ENCODE measurements at places on chromosomes 11 and 22. TPM values are rescaled to one million over a fixed set of nuclear protein-coding genes. Genes with fewer than 3 reads are reported as not detected.
A peak's percentile ranks its signal among the peaks of the same experiment; 100 is the strongest.

- DNase-seq = no peak
These were observed 875.2 kb downstream of the BRD1 start for GRCh38 chr22:48952256-48953102.

- no peak for DNase-seq
These were observed 1.8 kb downstream of the PANX1 start for GRCh38 chr11:94130298-94131046.

PHOX2A gene
- total RNA-seq = not detected

GRCh38 chr11:116396331-116396730 lies 376.5 kb downstream of the BUD13 start:
- DNase-seq = no peak

GRCh38 chr11:81174646-81175330 lies 1558.9 kb downstream of the FAM181B start:
- no peak for DNase-seq

GRCh38 chr22:42692239-42693054 lies 28.2 kb downstream of the A4GALT start:
- DNase-seq = no peak

GRCh38 chr11:117511931-117512539 lies 184.4 kb downstream of the CEP164 start:
- DNase-seq = no peak

- no peak for DNase-seq
These were observed 24.9 kb downstream of the SLC43A1 start for GRCh38 chr11:57490456-57491248.

- no peak for DNase-seq
These were observed 1.3 kb upstream of the SCARF2 start for GRCh38 chr22:20438678-20439492.

GRCh38 chr11:24842308-24842707 lies 345.5 kb downstream of the LUZP2 start:
- DNase-seq = no peak

DNA sequence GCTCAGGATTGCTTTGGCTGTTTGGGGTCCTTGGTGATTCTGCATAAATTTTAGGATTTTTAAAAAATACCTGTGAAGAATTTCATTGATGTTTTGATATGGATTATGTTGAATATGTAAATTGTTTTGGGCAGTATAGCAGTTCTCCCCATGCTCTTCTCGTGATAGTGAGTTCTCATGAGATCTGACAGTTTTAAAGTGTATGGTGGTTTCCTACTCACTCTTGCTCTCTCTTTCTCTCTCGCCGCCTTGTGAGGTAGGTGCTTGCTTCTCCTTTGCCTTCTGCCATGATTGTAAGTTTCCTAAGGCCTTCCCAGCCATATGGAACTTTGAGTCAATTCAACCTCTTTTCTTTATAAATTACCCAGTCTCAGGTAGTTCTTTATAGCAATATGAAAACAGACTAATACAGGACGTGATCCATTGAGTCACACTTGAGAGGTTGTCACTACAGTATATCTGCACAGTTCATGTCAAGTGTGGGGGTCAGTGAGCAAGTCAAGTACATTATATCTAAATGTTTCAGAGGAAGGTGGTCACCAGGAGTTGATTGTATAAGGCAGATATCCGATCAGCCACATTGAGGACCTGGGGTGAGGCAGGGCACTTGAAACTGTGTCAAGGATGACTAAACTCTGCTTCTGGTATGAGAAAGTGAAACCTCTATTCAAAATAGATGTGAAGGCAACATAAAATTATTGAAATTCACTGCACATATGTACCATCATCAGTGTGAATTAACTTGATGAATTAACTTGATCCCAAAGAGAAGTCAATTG lies 70.7 kb upstream of the CCDC179 start:
- peak; percentile 10 for DNase-seq

GRCh38 chr11:66143264-66143566 lies 73.1 kb downstream of the PACS1 start:
- DNase-seq = no peak

FOSL1 gene
- 24.5 TPM for total RNA-seq

OR8D4 gene
- total RNA-seq = not detected

VWCE gene
- 4.0 TPM for total RNA-seq

SYT13 gene
- total RNA-seq = under 0.01 TPM

TRIM66 gene
- total RNA-seq = 11.8 TPM

GRCh38 chr11:62401356-62401755 lies 17.5 kb upstream of the SCGB1A1 start:
- DNase-seq = no peak

- no peak for DNase-seq
These were observed 26.6 kb downstream of the P2RY2 start for GRCh38 chr11:73244589-73245240.

DNA sequence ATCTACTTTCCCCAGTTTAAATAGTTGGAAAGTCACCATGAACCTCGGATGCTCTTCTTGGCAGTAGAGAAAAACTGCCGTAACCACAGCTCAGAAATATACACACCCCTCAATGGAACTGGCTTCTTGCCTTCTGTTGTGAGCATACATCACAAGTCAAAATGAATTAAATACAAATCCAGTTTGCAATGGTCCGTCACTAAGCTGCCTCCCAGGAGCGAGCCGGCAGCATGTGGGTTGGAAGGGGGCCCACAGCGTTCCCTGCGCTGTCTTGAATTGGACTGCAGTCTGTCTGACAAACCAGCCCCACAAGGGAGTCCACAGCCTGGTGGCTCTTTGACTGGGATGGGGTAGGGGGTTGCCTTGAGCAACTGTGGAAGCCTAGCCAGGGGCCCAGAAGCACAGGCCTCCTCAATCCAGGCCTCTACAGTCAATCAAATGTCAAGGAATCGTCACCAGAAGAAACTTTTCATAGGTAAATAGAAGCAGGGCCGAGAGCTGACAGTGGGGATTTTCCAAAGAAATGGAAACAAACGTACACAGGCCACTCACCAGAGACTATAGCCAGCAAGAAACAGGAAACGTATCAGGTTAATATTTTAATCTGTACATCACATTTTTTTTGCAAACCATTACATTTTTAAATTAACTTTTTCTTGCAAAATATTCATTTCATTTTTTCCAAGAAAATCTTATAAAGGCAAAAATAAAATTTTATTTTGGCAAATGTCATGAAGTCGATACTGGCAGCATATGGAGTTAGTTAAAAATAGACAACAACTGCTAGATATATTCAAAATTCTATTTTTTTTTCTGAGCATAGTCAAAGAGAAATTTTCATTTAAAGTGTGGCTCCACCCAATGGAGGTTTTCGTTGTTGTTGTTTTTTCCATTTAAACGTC lies 38.5 kb downstream of the C11orf58 start:
- no peak for DNase-seq

MCM5 gene
- total RNA-seq = 192 TPM

- DNase-seq = no peak
These were observed 14.9 kb downstream of the GAS2 start for GRCh38 chr11:22681281-22681812.

DNA sequence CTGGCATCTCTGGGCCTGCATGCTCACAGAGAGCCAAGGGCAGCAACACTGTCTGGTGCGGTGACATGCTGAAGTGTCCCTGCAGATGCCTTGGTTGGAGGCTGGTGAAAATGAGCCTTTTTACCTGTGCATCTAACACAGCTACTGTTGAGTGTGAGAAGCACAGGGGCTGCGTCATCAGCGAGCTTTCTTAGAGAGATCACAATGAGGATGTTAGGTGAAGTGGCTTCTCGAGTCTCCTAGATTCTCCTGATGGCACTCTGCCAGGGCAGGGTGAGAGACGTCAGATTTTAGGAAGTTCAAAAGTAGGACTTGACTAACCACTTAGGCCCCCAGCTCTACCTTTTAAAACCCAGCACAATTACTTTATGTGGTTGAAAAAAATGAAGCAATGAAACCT lies 3.6 kb upstream of the SLC15A3 start:
- peak; percentile 38 for DNase-seq

GRCh38 chr11:66996609-66997273 lies 21.6 kb downstream of the C11orf86 start:
- DNase-seq = no peak

DNA sequence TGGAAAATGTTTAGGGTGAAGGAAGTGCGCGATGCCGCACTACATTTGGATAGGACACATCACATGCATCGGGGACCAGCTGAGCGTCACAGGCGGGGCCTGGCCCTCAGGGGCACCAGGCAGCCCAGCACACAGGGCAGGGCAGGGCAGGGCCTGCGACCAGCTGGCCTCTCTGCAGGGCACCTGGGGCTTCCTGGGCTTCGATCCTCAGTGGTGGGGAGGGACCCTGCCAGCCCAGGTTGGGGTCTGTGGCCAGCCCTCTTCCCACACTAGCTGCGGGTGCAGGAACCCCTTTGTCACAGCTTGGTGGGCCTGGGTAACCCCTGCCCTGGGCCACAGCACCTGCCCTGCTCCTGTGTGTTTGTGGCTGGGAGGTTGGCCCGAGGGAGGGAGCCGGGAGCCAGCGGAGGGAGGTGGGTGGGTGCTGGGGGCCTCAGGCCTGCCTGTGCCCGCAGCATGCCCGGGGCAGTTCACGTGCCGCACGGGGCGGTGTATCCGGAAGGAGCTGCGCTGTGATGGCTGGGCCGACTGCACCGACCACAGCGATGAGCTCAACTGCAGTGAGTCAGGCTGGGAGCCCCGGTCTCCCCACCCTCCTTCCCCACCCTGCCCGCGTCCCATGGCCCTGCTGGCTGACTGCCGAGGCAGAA lies 37.9 kb downstream of the ST14 start:
- no peak for DNase-seq

SMC1B gene
- not detected for total RNA-seq

GRCh38 chr11:127443297-127443696 lies 442.7 kb upstream of the KIRREL3 start:
- DNase-seq = no peak

GRCh38 chr22:38462960-38463784 lies 4.7 kb upstream of the KDELR3 start:
- no peak for DNase-seq

GRCh38 chr11:110565357-110566336 lies 135.9 kb downstream of the FDX1 start:
- DNase-seq = no peak

APOBEC3G gene
- 38.8 TPM for total RNA-seq

GRCh38 chr11:9143721-9144120 lies 52.3 kb upstream of the SCUBE2 start:
- no peak for DNase-seq

A4GALT gene
- total RNA-seq = 0.54 TPM

DNA sequence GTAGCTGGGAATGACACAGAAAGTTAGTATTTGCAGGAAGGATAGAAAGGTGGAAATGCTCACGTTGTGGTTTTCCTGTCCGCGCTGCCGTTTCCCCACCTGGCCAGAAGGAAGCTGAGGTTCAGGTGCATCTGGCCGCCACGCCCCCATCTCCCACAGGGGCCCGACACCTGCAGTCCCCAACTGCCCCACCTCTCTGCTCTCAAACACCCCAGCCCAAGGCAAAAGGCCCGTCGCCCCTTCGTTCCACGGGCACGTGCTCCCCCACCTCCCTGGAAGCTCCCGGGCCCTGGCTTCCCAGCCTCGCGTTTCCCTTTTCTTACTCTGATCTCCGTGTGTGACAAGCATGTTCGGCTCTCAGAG lies 985.1 kb downstream of the BRD1 start:
- DNase-seq = no peak

SCGB2A2 gene
- total RNA-seq = not detected

ACRV1 gene
- total RNA-seq = not detected

DNA sequence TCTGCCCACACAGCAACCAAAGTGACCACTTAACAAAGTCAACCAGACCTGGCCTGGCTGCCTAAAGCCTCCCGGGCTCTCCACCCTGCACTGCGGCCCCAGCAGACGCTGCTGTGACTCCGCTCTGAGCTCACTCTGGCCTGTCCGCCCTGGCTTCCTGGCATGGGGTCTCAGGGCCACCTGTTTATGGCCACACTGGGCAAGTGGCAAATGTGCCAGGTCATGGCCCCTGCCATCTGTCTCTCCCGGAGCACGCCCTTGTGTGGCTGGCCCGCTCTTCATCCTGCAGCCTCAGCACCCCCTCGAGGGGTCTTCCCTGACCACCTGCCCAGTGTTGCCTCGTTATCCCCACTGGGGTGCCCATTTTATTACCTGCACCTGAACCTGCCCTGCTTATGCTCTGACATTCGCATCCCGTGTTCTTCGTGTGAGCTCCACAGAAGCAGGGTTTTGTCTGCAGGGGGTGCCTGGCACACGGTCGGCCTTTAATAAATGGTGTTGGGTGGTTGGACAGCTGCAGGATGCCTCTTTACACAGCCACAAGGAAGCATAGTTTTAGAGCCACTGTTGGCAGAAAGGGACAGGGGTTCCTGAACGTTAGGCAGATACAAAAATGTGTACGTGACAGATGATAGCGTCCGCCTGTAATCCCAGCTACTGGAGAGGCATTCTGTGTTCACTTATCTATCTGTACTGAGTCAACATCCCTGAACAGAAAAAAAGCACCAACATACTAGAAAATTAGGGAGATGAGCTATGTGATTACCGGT lies 785.6 kb downstream of the TBC1D22A start:
- DNase-seq = no peak

CCDC73 gene
- under 0.01 TPM for total RNA-seq

MPPED1 gene
- total RNA-seq = under 0.01 TPM

DNA sequence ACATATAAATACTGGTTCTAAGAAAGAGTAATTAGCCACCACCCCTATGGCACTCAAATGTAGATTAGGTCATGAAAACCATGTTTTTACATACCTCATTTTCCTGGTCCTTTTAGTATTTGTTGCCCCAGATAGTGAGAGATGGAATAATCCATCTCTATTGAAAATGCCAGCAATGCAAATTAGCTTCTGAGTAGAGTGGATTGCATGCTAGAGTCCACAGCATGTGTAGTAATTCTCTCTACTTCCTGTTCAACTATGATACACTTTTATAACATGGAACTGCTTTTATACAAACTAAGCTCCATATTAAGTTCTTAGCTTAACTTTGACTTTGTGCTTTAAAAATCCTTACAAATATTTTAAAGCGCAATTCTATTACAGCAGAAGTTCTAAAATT lies 73.2 kb downstream of the TRPC6 start:
- no peak for DNase-seq

DNA sequence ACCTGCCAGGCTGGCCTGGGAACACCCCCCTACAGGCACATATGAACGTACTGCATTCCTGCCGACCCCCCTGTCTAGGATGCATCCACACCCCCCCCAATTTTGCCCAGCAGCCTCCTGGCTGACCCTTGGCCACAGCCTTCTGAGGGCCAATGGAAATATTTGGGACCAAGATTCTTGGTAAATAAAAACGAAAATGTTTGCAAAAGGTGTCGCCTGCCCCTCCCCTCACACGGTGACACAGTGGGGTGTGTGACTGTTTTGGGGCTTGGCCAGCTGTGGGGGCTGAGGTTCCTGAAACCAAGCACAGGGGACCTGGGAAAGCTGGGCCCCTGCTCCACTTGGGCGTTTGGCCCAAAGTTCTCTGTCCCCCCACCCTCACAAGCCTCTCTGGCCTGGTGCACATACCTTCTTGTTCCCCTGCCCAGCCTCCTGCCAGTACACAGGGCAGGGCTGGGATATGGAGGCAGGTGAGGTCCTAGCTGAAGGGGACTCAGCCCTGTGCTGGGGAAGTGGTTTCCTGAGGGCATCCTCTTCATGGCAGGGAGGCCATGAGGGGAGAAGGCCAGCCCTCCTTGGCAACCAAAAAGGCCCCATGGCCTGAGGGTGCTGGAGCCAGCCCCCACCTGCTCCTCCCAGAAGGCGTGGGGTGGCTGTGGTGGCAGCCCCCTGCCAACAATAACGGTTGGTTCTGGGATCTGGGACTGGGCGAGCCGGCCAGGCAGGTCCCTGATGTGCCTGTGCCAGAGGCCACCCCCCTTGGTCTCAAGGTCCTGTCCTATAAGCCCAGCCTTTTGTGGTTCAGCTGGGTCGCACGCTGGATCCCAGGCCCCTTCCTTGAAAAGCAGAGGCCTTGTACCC lies 2.1 kb upstream of the CRACR2B start:
- DNase-seq = no peak

JAML gene
- 26.9 TPM for total RNA-seq
